ENCODE measurements at places on chromosomes 1 and 21. TPM values are rescaled to one million over a fixed set of nuclear protein-coding genes. Genes with fewer than 3 reads are reported as not detected.

Gene RNU1-1
- 2,114 TPM for total RNA-seq

Gene CELA3B
- total RNA-seq: not detected

Gene GPR153
- total RNA-seq: 6.6 TPM

Gene PAX7
- total RNA-seq: not detected

Gene FGR
- total RNA-seq: 0.09 TPM

Gene PIK3CD
- 2.6 TPM for total RNA-seq

Gene RNF186
- not detected for total RNA-seq

Gene DFFB
- total RNA-seq: 4.6 TPM

Gene OR2AK2
- total RNA-seq: not detected

Data from bronchial smooth muscle cell (primary cell).